Fibroblast of skin of right biceps (primary cell): ENCODE measurements at places on chromosomes 5 and 9.
A peak's percentile ranks its signal among the peaks of the same experiment; 100 is the strongest.

DNA sequence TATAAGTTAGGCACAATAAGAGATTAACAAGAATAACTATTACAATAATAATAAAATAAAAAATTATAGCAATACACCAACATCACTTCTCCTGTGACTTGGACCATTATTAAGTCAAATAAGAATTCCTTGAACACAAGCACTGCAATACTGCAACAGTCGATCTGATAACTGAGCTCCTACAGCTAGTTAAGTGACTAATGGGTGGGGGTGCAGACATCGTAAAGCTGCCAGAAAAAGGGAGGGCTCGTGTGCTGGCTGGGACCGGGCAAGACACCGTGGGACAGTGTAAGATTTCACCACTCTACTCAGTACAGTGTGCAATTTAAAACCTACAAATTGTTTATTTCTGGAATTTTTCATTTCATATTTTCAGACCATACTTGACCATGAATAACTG, 78.8 kb downstream of the SNX24 start:
- DNase-seq, result peak; percentile 35

- no peak for DNase-seq
Observed at GRCh38 chr5:73370095-73370494, 78.5 kb downstream of the FOXD1 start.

DNA sequence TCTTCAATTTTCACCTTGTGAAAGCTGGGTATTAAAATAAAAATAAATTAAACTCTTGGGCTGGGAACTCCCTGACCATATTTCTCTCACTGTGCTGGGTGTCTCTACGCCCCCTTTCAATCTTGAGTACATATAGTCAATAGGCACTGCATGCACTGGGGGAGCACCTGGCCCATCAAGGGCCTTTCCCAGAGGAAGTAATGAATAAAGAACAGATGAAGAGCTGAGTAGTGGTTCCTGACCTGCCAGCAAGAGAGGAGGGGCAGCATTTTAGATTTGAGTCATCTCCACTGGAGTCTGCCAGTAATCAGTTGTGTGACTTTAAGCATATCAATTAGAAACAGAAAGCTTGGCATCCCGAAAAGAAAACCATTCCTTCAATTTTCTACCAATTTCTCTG, 6.2 kb downstream of the MAPKAP1 start:
- peak; percentile 35 for DNase-seq

DNA sequence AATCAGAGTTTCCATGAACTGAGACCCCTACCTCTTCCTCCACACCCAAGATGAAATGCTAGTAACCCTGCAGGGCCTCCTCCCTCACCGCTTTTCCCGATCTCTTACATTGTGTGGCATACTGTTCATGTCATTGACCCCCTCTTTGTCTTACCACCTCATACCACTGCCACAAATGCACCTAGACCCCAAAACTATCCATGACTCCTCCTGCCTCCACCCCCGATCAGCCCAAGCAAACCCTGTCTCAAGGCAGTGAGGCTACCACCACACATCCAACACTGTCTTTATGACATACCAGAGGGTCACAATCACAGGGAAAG, 55.7 kb downstream of the PLAC8L1 start:
- DNase-seq, result no peak

GRCh38 chr5:152309926-152310450, 95.1 kb downstream of the NMUR2 start:
- no peak for DNase-seq

GRCh38 chr9:91208837-91209236, 152.9 kb downstream of the AUH start:
- DNase-seq, result no peak

GRCh38 chr5:107889387-107889786, 218.7 kb upstream of the EFNA5 start:
- DNase-seq, result no peak
